ENCODE measurements at places on chromosomes 1 and 21.

DNA sequence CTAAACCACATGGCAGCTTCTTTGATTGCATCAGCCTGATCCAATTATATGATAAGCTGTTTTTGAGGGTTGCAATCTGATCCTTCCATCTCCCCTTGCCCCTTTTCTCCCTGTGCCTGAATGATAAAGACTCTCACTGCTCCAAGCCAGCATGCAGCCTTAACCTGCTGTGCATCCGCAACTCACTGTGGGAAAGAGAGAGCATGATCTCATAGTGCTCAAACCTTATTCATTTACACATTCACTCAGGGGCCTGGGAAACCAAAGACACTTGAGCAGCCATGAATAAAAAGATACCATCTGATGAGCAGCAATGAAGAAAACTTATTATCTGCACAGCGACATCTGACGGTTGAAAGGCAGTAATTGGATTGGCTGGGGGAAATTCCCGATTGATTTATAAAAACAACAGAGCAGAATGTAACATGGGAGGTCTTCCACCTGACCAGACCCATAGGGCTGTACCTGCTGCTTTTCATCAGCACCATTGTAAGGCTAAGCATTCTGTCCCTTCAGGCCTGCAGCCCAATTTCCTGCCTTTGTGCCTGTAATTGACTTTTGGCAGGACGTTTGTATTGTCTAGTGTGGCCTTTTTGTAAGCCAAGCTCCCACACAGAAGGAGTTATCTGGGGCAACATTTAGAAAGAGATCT, 62.5 kb downstream of the KIAA0040 start:
- no peak for DNase-seq

GRCh38 chr1:207845109-207845508, 65.8 kb downstream of the CD34 start:
- no peak for DNase-seq

- DNase-seq: no peak
These were observed 81.4 kb downstream of the SMYD2 start for GRCh38 chr1:214362188-214362882.

DNA sequence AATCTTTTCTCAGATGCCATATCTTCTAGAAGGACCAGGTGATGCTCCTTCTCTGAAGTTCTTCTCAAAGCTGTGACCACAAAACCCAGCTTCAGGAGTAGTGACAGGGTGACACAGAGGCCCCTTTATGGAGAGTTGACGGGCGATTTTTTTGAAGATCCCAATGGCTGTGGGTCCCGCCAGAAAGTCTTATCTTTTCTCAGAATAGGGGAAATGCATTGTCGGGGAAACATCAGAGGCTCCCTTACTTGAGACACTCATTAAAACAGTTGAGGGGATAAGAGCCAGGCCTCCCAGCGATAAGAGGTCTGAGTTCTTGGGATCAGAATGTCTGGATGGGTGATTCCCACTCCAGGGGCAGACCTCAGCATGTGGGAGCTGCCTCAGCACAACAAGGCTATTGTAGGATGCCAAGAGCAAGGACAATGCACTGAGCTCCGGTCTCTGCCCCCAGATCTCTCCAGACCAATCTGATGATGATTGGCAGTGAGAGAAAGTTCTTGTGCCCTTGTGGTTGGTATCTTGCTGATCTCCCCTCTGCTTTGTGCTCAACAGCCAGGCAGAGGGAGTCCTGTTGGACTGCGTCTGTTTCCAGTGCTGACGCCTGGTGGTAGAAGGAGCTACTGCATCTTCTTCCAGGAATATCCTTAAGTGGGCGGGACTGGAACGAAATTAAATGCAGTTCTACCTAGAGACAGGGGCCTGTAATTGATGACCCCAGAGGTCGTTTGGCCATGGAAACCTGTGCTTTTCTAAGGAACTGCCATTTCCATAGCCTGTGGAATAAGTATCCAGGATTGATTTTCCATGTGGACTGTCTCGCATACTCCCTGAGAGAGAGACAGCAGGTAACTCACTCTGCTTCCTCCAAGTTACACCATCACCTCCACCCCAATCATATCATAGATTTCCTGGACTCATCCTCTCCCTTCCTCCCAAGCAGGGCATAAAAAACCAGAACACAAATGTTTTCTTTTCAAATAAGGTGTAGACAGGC, 6.8 kb upstream of the ACKR1 start:
- DNase-seq: no peak

GRCh38 chr21:18608226-18608625, 204.6 kb upstream of the TMPRSS15 start:
- no peak for DNase-seq

GRCh38 chr21:38953516-38953915, 147.8 kb downstream of the ETS2 start:
- DNase-seq: no peak

- DNase-seq: no peak
These were observed 18.6 kb upstream of the C1orf105 start for GRCh38 chr1:172401892-172402291.

- DNase-seq: no peak
These were observed 285.0 kb downstream of the DUSP10 start for GRCh38 chr1:221456918-221457317.

- DNase-seq: no peak
These were observed 9.7 kb upstream of the LYST start for GRCh38 chr1:235876402-235876841.

DNA sequence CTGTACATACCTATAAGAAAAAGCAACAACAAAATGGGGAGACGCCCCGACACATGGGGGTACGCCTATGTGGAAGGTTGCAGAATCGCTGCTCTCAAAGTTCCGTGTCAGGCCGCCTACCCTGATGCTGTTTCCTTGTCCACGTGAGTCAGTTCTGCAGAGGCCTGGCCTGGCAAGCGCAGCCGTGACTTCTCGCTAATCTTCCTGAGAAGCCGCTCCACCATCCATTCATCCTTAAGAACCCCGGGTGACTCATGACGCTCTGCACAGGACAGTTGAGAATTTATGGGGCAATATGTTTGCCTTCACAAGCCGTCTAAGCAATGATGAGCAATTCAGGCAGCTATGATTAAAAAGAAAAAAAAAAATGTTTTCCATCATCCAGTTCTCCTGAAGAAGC, 122.3 kb upstream of the TMPRSS2 start:
- DNase-seq: no peak

DNA sequence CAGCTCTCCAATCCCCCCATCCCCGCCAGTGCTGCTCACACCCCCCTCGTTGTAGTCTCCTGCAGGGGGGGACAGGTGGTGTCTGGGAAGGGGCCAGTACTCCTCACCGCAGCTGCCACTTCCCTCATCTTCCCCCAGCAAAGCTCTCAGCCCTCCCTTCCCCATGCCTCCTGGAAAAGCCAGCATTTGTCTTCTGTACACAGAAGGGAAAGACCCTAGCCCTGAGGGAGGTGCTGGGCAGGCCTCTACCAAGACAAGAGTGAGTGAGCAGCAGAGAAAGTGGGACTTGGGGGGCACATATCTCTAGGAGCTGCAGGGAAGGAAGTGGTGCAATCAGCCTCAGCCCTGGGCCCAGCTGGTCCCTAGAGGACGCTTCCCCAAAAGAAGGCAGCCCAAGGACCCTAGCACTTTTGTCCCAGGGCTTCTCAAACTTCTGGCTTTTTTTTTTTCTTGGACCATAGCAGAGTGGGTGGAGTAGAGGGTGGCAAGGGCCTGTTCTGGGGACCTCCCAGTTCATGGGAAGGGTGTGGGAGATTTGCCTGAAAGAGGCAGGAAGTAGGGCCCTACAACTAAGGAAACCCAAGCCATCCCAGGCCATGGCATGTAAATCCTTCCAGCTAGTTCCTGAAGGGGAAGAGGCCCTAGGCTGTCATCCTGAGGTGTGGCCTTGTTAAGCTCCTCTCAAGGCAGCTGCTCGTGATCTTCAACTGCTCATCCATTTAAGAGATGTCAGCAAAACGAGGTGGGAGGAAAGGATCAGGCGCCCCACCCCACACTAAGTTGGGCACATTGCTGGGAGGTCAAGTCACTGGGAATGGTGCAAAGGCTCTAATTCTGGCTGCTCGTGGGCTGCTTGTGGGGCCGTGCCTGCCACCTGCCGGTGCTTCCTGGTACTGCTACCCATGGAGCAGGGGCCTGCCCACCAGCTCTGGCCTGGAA, 12.6 kb downstream of the ZC3H12A start:
- DNase-seq: peak; percentile 67

GRCh38 chr1:98749152-98749756, 87.7 kb downstream of the SNX7 start:
- no peak for DNase-seq

- no peak for DNase-seq
These were observed 48.4 kb downstream of the ZBTB40 start for GRCh38 chr1:22500058-22500457.

DNA sequence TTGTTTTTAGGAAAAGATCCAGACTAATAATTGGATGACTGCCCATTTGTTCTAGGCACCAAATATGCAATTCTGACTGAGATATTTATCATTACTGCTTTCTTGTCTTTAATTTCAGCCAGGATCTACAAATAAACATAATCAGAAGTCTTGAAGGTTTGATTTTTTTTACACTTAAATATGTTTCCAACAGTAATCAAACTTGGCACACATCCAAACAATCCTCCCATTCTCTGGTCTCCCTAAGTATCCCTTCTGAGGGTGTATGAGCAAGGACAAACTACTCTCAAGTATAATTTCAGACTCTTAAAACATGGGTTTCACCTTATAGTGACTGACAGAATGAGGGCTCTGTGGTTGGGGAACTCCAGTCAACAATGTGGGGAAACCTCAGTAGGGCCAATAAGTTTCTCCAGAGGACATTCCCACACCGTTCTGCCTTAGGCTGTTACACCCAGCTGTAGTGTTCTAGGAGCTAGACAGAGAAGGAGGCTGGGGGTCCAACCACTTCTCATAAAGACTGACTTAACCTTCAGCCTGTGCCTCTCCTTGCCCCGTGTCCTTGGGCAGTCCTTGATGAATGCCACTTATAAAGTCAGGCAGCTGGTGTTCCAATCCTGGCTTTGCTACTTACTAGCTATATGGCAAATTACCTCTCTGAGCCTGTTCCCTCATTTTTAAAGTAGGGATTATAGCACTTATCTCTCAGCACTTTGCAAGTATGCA, 1.5 kb upstream of the PALMD start:
- DNase-seq: no peak

DNA sequence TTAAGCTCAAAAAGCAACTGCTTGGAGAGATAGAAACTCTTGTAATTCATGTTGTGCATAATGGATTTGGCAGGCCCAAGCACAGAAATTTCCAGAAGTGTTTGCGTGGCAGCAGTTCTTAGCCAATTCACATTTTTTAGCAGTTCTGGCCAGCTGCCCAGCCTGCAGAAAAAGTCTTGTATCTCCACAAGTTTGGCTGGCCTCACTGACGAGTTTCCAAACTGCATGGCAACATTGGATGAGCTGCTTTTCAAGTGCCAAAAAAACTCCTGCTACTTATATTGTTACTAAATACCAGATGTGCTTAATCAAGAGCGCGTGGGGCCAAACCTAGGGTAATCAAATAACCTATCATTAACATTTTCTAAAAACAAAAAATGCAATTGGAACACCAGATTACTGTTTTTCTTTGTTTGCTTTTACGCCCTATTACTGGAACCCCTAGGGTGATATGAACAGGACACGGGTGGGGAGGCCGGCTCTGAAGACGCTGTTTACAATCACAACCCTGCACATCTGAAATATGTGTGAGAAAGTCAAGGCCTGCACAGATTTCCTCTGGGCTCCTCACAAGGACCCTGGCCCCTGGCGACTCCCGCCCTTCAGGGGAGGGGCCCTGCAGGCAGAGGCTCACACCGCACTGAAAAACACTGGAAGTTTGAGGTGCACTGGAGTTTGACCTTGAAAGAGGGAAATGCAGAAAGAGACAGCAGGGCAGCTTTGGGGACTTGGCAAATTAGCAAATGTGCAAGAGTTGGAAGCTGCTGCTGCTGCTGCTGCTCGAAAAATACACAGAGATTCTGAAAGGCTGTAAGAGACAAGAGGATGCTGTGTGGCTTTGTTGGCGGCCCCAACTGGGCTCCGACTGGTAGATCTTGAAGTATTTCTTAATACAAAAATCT, 55.2 kb upstream of the TARBP1 start:
- DNase-seq: no peak

- DNase-seq: no peak
These were observed 5.4 kb downstream of the CDKN2C start for GRCh38 chr1:50975436-50975835.

GRCh38 chr1:167820684-167821355, 93.1 kb downstream of the ADCY10 start:
- no peak for DNase-seq

- DNase-seq: no peak
These were observed 200.0 kb downstream of the GABPA start for GRCh38 chr21:25934771-25935224.

DNA sequence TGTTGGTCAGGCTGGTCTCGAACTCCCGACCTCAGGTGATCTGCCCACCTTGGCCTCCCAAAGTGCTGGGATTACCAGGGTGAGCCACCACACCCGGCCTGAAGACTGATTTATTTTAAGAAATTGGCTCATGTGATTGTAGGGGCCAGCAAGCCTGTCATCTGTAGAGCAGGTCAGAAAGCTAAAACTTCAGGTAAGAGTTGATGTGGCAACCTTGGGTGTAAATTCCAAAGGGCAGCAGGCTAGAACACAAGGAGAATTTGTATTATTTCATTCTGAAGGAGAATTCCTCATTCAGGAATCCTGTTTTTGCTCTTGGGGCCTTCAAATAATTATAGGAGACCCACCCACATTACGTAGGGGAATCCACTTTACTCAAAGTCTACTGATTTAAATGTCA, 728.7 kb downstream of the LTN1 start:
- no peak for DNase-seq

GRCh38 chr21:36260802-36261201, 59.2 kb upstream of the MORC3 start:
- DNase-seq: no peak

GRCh38 chr1:218683242-218683641, 338.1 kb downstream of the TGFB2 start:
- no peak for DNase-seq

DNA sequence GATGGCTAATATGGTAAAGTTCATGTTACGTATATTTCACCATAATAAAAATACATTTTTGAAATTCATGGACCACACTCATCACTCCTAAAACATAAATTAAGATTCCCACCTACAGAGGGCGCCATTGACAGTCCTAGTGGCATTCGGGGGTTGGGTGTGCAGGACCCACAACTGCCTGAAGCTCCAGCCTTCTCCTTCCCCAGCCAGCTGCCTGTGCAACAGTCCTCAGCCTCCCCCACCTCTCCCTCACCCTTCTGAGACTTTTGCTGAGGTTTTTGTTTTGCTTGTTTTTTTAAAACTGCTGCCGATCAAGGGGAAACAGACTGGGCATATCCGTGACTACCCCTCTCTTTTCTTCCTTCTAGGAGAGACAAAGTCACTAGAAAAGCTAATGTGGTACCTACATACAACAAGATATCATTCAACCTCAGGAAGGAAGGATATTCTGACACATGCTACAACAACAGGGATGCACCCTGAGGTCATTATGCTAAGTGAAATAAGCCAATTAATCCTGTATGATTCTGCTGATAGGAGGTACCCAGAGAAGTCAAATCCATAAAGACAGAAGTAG, 9.2 kb upstream of the EVA1C start:
- no peak for DNase-seq

- no peak for DNase-seq
These were observed 21.0 kb downstream of the EDN2 start for GRCh38 chr1:41463516-41463915.
